Motor neuron (in vitro differentiated cells): ENCODE measurements at places on chromosomes 3 and 15. TPM values are rescaled to one million over a fixed set of nuclear protein-coding genes. Genes with fewer than 3 reads are reported as not detected.

RPL39L gene
- total RNA-seq: 30.9 and 35.2 TPM in 2 replicates

CFAP91 gene
- 19.7 and 26.0 TPM in 2 replicates for total RNA-seq

POMGNT2 gene
- 39.6 and 41.5 TPM in 2 replicates for total RNA-seq

LRRC2 gene
- 0.18 and 0.25 TPM in 2 replicates for total RNA-seq

PPP1R14D gene
- not detected in 2 replicates for total RNA-seq

GPR62 gene
- total RNA-seq: 0.50 and 0.67 TPM in 2 replicates

LMAN1L gene
- total RNA-seq: 0.16 and 0.69 TPM in 2 replicates

CHRFAM7A gene
- 1.7 and 2.5 TPM in 2 replicates for total RNA-seq

AHSG gene
- not detected in 2 replicates for total RNA-seq

CHDH gene
- 0.34 and 0.47 TPM in 2 replicates for total RNA-seq

LDHAL6B gene
- 0.56 and 1.0 TPM in 2 replicates for total RNA-seq

ACKR2 gene
- total RNA-seq: 0.45 and 1.4 TPM in 2 replicates

LINGO1 gene
- total RNA-seq: 1.6 and 2.7 TPM in 2 replicates

CCDC54 gene
- total RNA-seq: 0.18 TPM in 1 of 2 replicates, not detected in the other

IGSF10 gene
- 0.57 and 0.78 TPM in 2 replicates for total RNA-seq

CDCP1 gene
- 0.05 and 0.16 TPM in 2 replicates for total RNA-seq

GNAT1 gene
- total RNA-seq: 0.14 and 0.38 TPM in 2 replicates

GLT8D1 gene
- total RNA-seq: 115 and 120 TPM in 2 replicates
